ENCODE measurements at places on chromosomes 4 and X.
A peak's percentile ranks its signal among the peaks of the same experiment; 100 is the strongest.

GRCh38 chr4:161823450-161823849, 340.4 kb downstream of the FSTL5 start:
- DNase-seq = no peak

GRCh38 chr4:7956270-7956808, 16.7 kb upstream of the AFAP1 start:
- no peak for DNase-seq

GRCh38 chr4:77358315-77358928, 201.4 kb downstream of the CCNG2 start:
- DNase-seq = no peak

DNA sequence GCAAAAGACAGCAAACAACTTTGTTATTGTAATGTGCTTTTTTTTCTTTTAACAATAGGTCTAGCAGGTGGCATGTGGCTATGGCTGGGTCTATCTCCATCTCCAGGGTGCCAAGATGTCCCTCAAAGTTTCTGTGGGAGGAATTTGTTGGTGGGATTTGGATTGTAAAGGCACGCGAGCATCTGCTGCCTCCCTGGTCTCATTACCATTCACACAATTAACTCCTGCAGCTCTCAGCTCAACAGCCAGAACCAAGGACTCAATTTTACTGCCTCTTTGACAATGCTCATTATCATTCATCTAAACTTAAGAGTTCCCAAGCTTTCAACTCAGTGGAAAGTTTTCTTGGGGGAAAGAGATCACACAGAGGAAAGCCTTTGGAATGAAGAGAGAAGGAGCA, 10.9 kb upstream of the PCDH18 start:
- no peak for DNase-seq

GRCh38 chr4:11497972-11498371, 69.3 kb upstream of the HS3ST1 start:
- DNase-seq = no peak

- DNase-seq = no peak
These were observed 8.9 kb downstream of the POLA1 start for GRCh38 chrX:24702362-24703184.

DNA sequence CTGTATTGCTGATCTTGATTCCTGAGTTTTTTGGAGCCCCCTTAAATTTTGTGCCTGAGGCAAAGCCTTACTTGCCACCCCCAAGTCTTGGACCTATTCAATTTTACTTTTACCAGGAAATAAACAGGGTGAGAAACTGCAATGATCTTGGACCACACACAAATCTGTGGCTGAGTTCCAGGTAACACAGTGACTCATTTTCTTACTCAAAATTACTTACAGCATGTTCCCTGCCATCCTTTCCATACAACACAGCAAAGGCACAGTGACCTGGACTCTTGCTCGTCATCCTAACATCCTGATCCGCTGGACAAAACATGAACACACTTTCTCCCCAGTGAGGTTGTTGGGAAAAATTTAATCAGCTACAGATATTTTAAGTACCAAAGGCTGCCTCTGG, 60.7 kb upstream of the S100G start:
- no peak for DNase-seq

DNA sequence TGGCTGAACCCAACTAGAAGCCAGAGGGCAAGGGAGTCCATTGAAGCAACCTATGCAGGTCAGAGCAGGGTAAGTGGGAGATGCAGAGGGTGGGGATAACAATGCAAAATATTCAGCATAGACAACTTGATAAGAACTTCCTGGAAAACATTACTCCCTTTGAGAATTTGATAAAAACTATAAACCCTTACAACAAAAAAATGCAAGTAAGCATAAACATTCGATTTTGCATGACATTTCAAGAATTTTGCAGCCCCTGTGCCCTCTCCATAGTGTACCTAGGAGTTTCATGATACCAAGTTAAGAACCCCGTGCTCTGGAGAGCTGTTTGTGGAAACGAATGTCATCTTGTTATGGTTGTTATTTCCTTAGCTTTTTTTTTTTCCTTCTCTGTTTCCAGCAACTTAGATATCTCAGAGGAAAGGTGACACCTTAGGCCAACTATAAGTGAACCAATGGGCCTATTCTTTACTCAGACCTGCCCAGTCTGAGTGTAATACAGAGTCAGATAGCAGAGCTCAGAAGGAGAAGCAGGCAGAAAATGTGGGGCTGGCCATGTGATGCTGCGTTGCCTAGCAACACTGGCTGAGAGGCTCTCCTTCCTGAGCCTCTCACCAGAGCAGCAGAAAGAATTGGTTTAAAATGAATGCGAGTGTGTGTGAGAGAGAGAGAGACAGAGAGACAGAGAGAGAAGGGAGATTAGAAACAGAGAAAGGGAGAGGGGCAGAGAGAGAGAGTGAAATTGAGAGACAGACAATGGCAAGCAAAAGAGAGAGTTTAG, 36.7 kb upstream of the GABRQ start:
- DNase-seq = no peak

GRCh38 chrX:20595928-20596575, 329.3 kb upstream of the RPS6KA3 start:
- DNase-seq = peak; percentile 29

DNA sequence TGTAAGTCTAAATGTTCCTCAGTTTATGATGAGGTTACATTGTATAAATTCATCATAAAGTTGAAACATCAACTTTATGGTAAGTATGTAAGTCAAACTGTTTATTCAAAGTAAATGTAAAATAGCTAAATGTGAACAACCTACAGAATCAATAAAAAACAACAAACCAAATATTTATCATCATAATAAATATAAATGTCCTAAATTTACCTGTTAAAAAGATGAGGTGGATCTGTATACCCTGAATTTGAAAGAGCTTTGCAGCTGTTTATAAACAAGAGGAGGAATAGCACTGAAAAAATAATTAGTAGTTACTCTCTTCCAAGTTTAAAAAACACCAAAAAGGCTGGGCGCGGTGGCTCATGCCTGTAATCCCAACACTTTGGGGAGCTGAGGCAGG, 13.7 kb downstream of the ABHD18 start:
- no peak for DNase-seq

- no peak for DNase-seq
These were observed 95.2 kb downstream of the SORBS2 start for GRCh38 chr4:185716577-185717376.

GRCh38 chrX:372856-373640, 13.7 kb downstream of the PPP2R3B start:
- no peak for DNase-seq

DNA sequence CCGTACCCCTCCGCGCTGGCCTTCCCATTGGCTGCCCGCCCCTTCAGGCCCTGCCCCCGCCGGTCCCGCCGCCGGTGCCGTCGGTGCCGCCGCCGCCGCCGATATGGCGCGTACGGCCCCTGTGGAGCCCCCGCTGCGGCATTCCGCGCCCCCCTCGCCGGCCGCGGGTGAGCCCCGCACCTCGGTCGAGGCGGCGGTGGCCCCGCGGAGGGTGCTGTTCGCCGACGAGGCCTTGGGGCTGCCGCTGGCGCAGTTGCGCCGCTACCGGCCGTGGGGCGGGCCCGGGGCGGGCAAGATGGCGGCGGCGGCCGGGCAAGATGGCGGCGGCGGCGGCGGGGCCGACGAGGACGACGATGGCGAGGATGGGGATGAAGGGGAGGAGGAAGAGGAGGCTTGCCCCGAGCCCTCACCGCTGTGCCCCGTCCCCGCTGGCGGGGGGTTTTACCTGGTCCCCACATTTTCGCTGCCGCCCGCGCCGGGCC, at the start of gene PPP1R3F:
PPP1R3F (plus strand) TSS at position 27 of the 482 bp plus-strand sequence; CDS start at position 104, 77 bp downstream.
- DNase-seq = no peak

GRCh38 chrX:3445806-3446490, 99.5 kb upstream of the MXRA5 start:
- DNase-seq = no peak

- DNase-seq = no peak
These were observed 4.7 kb upstream of the AMMECR1 start for GRCh38 chrX:110322603-110323002.

GRCh38 chr4:20684852-20685763, 15.2 kb upstream of the PACRGL start:
- no peak for DNase-seq

Data from stimulated activated CD8-positive, alpha-beta memory T cell treated with anti-CD3 and anti-CD28 coated beads, Interleukin-4, amount 100 ng/mL, for 24 hours (primary cell).